Activated naive CD4-positive, alpha-beta T cell treated with anti-CD3 and anti-CD28 coated beads for 36 hours (primary cell): ENCODE measurements at places on chromosomes 1 and 21.

DNA sequence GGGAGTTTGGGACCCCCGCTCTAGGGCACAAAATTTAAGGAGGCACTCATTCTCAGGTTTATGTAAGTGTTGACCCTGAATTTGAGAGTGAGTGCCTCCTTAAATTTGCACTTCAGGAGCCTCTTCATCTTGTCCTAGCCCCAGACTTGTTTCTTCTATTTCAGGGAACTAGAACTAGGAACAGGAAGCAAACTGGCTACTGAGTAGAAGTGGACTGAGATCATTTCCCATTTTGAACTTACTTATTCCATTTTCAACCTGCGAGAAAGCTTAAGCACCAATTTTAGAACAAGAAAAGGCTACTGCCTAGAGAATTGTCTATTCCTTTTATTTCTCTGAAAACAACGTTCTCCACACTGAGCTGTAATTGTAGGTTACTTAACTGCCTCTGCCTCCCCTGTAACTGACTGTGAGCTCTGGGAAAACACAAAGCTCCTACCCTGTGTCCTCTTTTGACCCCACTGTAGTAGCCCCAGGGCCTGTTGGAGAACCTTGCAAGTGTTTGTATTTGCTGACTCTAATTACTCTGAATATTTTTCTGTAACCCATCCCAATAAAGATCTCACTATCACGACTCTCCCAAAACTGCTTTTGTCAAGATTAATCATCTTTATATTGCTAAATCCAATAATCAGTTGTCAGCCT is 2.5 kb downstream of the PPT1 start:
- DNase-seq, result no peak

DNA sequence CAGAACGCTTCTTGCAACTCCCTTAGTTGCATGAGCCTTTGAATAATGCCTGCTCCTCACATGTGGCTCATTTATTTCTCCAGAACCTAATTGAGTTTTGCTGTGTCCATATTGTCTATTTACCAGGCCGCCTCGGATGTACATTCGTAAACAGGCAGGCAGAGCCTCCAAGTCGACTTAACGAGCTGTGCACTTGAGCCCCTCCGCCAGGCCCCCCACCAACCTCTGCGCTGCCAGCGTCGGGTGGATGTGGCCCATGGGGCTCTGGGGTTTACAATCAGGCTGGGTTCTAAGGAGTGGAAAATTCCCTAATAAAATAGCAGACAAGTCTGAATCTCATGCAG is 106.1 kb downstream of the NPHP4 start:
- no peak for DNase-seq

DNA sequence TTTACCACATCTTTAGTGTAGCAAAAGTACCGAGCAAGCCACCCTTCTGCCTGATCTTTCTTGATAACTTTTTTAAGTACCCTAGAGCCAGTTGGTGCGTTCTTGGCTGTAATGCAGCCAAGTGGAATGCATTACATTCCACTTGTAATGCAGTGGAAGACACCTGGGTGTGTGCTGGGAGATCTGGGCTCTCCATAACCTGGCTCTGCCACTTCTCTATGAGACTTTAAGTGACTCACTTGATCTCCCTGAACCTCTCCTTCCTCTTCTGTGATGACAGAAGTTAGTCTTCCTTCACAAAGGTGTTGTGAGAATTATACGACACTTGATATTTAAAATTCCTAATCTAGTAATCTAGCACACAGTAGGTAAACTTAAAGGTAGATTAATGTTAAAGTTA is 35.3 kb upstream of the NFIA start:
- no peak for DNase-seq

GRCh38 chr1:241482761-241483250 is 36.7 kb downstream of the FH start:
- no peak for DNase-seq

DNA sequence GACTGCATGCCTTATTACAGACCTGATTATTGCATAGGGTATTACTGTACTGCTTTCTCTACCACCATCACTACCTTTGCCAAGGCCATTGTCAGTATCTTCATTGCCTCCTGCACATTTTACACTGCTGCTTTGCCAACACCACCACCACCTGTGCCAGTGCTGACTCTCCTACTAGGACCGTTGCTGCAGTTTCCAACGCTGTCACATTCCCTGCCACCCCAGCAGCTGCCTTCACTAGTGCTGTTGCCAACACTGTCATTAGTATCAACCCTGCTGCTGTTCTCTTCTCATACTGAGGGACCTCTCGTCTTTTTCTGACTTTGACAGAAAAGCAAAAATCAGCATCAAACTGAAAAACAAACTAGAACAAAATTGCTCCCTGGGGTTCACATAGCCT is 394.9 kb upstream of the B3GALT2 start:
- no peak for DNase-seq

DNA sequence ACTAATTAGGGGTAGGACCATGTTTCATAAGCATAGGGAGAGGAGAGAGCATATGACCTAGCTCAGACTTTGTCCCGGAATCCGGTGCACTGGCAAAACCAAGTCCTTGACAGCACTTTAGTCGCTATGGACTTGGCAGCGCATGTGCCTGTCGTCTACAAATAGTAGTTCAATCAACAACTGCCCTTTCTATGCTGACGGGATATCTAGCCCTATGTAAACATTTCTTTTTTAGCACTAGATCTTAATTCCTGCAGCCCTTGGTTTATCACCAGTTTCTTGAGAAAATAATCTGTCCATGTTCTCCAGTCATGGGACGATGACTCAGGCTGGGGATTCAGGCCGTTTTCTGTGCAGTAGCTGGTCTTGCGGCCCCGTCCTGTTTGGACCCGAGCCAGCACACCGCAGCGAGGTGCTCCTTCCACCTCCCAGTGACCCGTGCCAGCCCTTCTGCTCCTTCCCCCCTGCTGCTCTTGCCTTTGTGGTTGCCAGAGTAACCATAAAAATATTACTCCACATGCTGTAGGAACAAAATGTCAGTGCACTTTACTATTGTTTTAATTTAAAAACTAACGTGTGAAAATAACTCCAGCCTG is 8.6 kb upstream of the MT1HL1 start:
- DNase-seq, result no peak

- DNase-seq, result peak; percentile 37
Observed at GRCh38 chr1:107895403-107896191, 69.4 kb downstream of the VAV3 start.

DNA sequence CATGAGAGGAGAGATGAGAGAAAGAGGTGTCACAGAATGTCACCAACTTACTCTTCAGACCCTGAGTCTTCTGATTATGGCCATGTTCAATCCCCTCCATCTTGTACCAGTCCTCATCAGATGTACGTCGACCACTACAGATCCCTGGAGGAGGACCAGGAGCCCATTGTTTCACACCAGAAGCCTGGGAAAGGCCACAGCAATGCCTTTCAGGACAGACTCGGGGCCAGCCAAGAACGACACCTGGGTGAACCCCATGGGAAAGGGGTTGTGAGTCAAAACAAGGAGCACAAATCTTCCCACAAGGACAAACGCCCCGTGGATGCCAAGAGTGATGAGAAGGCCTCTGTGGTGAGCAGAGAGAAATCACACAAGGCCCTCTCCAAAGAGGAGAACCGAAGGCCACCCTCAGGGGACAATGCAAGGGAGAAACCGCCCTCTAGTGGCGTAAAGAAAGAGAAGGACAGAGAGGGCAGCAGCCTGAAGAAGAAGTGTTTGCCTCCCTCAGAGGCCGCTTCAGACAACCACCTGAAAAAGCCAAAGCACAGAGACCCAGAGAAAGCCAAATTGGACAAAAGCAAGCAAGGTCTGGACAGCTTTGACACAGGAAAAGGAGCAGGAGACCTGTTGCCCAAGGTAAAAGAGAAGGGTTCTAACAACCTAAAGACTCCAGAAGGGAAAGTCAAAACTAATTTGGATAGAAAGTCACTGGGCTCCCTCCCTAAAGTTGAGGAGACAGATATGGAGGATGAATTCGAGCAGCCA is 8.0 kb downstream of the ELOA start:
- peak; percentile 60 for DNase-seq
